Choroid plexus epithelial cell (primary cell): ENCODE measurements at places on chromosomes 11 and 22.

DNA sequence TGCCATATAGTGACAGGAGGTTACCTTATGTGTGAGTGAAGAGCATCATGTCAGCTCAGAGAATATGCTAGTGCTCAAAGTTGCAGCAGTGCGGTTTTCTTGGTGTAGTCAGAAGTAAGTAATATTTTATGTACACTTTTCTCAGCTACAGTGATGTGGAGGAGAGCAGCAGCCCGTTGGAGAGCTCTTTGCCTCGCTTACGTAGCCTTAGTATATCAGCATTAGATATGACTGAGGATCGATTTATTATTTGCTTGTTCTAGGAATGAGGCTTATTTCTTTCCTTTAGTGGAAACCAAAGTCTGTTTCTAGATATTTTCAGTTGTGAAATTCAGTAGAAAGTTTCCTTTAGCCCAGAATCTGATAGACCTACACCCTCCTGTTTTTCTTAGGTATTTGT is 63.6 kb downstream of the PPP2R1B start:
- no peak for DNase-seq

DNA sequence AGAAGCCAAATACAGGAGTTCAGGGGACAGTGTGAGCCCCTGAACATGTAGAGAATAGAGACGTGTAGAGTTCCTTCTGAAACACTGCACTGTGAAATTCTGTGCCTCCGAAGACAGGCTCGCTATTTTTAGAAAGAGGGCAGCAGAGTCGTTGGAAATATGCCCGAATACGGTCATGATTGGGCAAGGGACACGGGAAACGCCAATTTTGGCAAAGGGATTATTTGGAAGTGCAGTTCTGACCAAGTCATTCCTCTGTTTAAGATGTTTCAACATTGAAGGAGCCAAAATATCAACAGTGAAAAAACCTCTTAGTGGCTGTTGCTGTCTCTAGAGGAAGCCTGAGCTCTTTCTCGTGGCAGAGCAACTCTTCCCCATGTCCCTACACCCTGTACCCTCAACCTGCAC is 9.5 kb upstream of the CBX6 start:
- DNase-seq, result peak; percentile 58

DNA sequence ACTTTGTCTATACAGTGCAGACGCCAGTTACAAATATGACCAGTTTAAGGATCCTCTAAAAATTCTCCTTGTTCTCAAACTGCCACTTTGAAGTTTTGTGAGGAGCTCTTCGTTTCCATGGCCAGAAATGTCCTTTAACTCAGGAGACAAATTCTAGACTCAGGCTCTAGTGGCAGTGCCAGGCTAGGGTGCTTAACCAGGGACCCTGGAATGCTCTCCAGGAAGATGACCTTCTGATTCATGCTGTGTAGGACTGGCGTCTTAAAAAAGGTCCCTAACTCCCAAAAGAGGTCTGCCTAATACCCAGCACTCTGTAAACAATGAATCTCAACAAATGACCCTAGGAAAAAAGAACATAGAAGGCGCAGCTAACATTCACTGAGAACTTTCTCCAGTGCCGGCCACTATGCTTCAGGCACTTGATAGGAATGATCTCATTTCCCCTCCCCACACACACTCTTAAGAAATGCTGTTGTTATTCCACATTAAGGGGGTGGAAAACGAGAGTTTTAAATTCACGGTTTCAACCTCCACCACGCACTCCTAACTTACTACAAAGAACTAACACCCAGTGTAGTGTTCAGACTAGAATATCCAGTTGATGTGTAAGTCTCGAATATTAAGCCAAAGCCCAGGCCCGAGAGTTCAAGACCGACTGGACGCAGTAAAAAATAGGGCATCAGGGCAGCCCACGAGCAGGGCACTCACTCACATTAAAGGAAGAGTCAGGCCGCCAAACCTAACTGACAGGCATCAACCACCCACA is 747 bp downstream of the NXF1 start:
- peak; percentile 73 for DNase-seq

GRCh38 chr11:119479685-119480275 is 56.8 kb upstream of the THY1 start:
- peak; percentile 70 for DNase-seq

DNA sequence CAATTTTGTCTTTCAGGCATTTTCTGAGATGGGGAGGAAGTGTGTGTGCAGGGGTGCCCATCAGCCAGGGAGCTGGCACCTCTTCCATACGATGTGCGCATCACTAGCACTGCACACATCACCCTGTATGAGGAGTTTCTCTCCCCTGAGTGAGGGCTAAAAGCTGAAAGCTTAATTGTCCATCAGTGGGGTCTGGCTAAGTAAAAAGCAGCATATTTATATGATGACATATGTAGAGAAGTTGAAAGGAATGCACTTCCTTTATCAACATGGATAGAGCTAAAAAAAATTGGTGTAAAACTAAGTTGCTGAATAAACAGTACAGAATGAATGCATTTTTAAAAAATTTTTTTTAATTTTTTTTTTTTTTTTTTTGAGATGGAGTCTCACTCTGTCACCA is 4.0 kb downstream of the VSTM5 start:
- peak; percentile 52 for DNase-seq

DNA sequence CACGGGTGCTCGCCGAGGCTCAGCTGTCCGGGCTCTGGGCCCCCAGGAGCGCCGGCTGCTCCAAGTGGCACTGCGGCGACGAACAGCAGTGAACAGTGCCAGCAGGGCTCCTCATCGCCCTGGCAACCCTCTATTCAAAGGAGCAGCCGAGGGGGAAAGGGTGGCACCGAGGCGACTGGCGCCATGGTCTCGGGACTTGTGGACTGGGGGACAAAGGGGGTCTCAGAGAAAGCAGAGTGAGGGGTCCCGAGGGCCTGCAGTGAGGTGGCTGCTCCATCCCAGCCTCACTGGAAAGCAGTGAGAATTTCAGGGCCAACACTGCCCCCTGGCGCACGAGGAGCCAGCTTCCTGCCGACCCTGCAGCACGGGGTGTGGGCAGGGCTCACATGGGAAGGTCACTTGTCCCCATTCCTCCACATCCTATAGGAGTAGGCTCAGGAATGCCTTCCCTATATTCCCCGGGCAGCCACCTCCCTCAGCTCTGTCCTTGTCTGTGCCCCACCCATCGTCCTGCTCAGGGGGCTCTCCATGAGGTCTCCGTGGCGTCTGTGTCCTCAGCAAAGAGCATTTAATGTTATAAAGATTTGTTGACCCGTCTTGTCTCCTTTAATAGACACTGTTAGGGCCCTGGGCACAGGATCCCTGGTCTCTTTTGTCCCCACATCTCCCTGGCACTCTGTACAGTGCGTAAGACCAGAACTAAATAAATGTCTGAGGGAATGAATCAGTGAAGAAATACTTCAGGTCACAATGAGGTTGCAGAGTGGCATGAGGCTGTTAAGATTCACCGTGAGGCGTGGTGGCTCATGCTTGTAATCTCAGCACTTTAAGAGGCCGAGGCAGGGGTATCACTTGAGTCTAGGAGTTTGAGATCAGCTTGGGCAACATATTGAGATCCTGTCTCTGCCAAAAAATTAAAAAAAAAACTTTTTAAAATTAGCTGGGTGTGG is 26.4 kb downstream of the LRFN4 start:
- peak; percentile 71 for DNase-seq
